ENCODE measurements at places on chromosomes 1 and 21.
A peak's percentile ranks its signal among the peaks of the same experiment; 100 is the strongest.

GRCh38 chr1:16091296-16091695 lies 17.8 kb upstream of the FAM131C start:
- DNase-seq, result no peak

GRCh38 chr1:56336982-56337381 lies 242.4 kb downstream of the PLPP3 start:
- DNase-seq, result no peak

- no peak for DNase-seq
These were observed 15.1 kb upstream of the B3GALT5 start for GRCh38 chr21:39597595-39597994.

DNA sequence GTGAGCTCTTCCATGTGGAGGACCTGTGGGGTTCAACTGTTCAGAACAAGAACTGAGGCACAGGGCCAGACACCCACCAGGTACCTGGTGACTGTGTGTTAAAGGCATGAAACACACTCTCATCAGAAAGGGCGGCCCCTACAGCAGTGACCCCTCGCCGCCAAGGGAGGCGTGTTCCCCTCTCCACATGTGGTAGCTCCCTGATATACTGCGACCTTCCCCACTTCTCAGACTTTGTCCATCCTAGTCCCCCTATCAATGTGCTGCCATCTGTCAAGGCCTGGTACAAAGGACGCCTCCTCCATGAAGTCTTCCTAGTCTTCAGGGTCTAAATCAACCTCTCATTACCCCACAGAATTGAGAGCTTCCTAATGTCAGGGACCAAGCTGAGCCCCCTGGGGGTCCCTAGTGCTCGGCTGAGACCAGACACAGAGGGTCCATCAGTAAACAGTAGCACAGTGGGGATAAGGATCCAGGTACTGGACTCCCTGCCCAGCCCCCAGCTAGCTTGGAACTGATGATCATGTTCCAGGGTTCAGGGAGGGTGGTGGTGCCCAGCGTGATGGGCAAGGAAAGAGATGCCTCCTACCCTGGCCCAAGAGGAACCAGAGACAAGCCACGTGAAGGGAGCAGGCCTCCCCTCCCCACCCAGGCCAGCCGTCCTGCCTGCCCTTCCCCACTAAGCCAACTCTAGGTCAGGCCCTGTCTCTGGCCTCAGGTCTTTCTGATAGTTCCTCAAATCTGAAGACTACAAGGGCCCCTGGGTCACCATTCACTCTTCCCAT lies 10.3 kb downstream of the SDC3 start:
- DNase-seq, result no peak

GRCh38 chr1:160839746-160840145 lies 22.9 kb downstream of the CD244 start:
- DNase-seq, result no peak

DNA sequence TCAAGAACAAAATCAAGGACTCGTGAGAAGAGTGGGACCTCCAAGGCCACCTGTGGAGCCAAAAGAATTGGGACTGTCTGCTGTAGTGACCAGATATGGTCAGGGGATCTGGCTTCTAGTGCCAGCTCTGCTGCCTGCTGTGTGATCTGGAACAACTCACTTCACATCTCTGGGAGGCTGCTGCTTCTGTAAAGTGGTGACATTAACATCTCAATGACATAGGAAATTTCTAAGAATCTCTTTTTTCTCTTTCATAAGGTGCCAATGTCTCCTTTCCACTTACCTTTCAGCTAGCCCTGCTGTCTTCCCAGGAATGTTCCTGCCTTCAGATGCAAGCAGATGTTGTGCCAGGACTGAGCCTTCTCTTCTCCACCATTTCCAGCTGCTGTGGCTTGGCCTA lies 5.0 kb upstream of the SRSF4 start:
- DNase-seq, result no peak

- no peak for DNase-seq
These were observed 13.5 kb upstream of the PPP1R8 start for GRCh38 chr1:27816921-27817630.

DNA sequence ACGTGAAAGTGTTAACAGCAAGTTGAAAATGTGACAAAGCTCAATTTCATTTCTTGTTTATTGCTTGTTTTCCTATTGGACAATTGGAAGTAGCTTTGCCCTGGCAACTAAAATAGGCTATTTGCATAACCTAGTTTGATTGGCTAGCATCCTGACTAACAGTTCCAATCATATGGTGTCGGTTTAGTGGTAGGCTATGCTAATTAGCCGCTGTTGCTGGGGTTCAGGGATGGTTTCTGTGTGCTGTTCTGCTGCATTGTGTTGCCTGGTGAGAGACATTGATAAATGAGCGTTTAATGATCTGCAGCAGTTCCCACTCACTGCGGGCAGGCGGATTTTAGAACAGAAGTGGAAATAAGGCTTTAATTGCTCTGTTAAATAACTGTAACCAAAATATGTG lies 68.5 kb downstream of the DYRK1A start:
- DNase-seq, result peak; percentile 86

- DNase-seq, result no peak
These were observed 7.8 kb downstream of the KCNJ15 start for GRCh38 chr21:38264571-38264970.

- no peak for DNase-seq
These were observed 138.5 kb downstream of the ZZZ3 start for GRCh38 chr1:77543822-77544448.

- DNase-seq, result no peak
These were observed 76.9 kb downstream of the C1orf21 start for GRCh38 chr1:184463680-184464079.

DNA sequence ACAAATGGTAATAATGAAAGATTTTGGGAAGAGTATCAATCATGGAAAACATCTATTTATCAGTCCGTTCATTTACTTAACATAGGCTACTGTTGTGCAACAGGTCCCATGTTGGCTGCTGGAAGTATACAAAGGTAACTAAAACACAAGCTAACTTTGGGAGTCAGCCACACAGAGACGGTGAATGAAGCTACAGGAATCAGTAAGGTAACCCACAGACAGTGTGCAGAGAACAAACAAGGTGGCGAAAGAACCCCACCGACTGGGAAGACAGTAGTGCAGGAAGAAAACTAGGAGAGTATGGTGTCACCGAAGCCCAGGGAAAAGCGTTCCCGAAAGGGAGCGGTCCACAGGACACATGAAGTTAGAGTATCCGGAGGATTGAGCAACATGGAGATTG lies 342.3 kb downstream of the SMYD3 start:
- no peak for DNase-seq

GRCh38 chr1:224353975-224354925 lies 2.4 kb upstream of the CNIH4 start:
- DNase-seq, result no peak

GRCh38 chr1:37255136-37255795 lies 219.1 kb upstream of the ZC3H12A start:
- DNase-seq, result no peak

DNA sequence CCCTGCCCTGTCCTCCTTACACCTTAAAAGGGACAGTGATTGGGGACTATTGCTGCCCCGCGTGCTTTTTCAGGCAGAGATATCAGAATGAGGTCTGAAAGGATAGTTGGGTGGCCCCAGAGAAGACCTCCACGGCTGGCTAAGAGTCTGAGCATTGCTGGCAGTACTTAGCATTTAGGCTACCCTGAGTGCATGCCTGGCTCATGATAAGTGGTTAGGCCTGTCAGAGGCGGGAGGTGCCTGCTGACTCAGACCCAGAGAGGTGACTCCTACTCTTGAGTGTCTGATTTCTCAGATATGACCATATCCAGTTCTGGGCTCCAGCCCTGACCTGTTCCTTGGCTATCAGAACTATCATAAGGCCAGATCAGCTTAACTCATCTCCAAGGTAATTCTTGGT lies 213.7 kb downstream of the PBX1 start:
- DNase-seq, result no peak

- no peak for DNase-seq
These were observed 27.0 kb downstream of the TGFB2 start for GRCh38 chr1:218371927-218372672.

- no peak for DNase-seq
These were observed 50.5 kb downstream of the DNAJC6 start for GRCh38 chr1:65359888-65360287.

GRCh38 chr1:29387210-29387609 lies 150.9 kb downstream of the PTPRU start:
- DNase-seq, result no peak

Data from suppressor macrophage treated with lipopolysaccharide for 1 hour (primary cell).